ENCODE measurements at places on chromosomes 2 and 18.

DNA sequence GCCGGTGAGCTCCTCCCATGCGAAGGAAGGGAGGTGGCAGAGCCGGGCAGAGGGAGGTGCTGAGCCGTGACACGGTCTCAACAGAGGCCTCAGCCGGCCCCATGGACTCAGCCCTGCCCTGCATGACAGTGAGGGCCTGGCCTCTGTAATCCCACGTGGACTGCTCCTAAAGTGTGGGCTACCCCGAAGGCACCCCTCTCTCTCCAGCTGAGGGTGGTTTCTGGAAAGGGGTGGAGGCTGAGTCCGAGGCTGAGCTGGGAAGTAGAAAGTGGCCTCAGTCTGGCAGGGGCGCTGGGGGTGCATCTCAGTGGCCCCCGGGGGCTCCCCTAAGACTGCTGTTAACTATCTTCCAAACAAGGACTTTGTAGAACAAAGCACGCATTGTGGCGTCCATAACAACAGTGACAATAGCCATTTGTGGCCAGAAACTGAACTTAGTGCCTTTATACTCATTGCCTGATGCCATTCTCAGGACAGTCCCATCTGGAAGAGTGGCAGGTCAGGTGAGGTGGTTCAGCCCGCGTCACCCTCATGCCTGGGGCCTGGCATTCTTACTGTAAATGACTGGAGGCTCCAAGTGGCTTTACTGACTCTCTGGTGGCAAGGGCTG, 192.4 kb downstream of the TWIST2 start:
- no peak for DNase-seq

DNA sequence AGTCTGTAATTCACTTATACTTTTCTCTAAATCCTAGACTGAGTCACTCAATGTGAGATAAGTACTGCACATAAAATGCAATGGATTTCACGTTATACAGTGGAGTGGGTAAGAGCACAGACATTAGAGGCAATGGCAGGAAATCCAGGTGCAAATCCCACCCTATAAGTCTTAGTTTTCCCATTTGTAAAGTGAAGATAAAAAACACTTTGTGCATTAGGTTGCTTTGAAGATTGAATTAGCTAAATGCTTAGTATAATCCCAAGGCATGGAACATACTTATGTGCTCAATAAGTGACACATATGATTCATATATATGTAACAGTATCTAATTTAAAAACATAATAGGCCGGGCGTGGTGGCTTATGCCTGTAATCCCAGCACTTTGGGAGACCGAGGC, 10.5 kb downstream of the ACTG2 start:
- DNase-seq: no peak

GRCh38 chr2:105561401-105561800, 162.6 kb upstream of the FHL2 start:
- no peak for DNase-seq

GRCh38 chr2:218618102-218618860, 10.6 kb downstream of the PLCD4 start:
- DNase-seq: no peak

GRCh38 chr2:121209014-121209610, 75.9 kb downstream of the TFCP2L1 start:
- no peak for DNase-seq

DNA sequence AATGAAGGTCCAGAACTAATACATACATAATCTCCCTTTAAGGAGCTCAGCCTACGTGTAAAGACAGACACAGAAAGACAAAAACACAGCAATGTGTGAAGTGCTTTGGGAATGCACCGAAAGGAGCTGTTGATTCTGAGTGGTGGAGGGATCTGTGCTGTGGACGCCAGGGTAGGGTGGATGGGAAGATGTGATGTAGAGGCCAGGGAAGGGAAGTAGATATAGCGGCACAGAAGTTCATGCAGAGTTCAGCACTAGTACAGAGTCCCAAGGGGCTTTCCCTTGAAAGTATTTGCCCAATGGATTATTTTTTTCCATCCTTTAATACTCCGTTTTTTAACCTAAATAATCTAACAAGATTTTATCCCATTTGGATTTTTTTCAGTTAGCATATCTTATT, 32.1 kb upstream of the DOCK10 start:
- DNase-seq: no peak

DNA sequence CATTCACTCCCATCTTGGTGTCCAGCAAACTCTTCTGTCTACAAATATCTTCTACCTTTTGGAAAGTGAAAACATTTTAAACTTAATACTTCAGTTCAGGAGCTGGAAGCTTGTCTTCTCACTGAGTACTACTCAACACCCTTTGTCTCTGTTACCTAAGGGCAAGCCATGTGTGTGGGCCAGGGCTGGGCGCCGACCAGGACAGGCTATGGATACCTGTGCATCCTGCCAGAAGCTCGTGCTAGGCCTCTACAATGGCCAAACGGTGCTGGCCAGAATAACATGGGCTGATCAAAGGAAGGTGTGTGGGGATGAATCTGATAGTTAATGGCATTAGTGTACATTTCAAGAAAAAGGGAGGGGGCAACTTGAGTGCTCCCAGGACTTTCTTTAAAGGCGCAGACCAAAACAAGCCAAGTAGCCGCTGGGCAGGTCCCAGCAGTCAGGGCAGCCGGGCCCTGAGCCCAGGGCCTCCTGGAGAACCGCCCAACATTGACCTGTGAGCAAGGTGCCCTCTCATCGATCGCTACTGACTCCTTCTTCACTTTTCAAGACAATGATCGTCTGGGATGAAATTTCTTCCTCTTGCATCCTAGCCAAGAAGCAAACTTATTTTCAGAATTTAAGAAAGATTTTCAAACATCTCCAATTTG, 29.0 kb upstream of the ID2 start:
- no peak for DNase-seq

DNA sequence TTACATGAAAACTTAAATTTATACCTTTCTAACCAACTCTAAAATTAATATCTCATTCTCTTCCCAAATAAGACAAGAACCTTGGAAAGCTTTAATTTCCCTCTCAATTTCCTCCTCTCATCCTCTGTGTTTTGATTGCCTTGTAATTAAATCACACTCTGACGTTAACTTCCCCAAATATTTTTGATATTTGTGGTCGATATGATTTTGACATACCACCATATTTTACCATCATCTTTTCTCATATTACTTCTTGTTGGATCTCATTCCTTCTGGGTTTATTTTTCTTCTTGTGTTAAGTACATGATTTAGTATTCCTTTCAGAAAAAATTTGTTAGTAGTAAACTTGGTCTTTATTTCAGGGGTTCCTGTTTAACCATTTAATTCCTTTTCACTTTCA, 69.6 kb downstream of the RDH14 start:
- no peak for DNase-seq

DNA sequence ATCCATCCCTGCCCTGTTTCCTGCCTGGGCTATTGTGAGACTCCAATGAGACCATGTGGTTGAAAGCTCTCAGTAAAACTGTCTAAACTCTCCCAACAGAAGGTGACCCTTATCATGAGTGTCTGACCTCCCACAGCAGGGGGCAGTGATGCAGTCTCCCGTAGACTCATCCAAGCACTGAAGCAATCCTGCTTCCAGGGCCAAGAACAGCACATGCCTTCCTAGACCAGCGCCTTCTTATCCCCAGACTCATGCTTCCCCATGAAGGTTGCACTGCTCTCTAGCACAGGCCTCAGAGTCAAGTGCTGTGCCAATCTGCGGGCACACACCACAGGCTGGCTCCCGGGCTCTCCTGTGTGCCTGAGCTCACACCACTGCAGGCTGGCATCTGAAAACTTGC, 112.3 kb downstream of the TNS1 start:
- no peak for DNase-seq

DNA sequence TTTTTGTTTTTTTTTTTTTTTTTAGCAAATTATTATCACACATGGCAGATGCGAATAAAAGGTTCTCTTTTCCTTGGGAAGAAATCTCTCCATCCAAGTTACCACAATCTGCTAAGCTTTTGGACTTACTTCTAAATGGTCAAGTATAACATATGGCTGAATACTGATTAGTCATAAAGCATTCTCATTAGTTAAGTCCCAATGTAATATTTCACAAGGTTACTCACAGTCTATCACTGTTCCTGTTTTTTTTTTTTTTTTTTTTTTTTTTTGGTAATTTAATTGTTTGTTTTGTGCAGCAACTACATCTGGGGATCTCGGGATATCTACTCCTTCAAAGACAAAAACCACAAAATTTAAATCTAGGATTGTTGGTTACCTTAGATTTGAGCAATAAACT, 771.7 kb downstream of the CPS1 start:
- peak; percentile 12 for DNase-seq

GRCh38 chr2:167127135-167127534, 238.9 kb downstream of the XIRP2 start:
- no peak for DNase-seq

DNA sequence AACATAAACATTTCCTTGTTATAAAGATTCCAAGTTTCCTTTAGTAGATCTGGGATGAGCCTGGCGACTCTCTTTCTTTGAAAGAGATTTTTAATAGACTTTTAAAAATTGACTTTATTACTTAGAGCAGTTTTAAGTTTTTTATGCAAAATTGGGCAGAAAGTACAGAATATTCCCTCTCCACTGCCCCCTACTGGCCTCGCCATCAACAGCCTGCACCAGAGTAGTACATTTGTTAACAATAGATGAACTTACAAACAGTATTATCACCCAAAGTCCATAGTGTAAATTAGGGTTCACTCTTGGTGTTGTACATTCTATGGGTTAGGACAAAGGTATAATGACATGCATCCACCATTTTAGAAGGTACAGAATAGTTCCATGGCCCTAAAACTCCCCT, 3.9 kb downstream of the MAP3K19 start:
- no peak for DNase-seq

DNA sequence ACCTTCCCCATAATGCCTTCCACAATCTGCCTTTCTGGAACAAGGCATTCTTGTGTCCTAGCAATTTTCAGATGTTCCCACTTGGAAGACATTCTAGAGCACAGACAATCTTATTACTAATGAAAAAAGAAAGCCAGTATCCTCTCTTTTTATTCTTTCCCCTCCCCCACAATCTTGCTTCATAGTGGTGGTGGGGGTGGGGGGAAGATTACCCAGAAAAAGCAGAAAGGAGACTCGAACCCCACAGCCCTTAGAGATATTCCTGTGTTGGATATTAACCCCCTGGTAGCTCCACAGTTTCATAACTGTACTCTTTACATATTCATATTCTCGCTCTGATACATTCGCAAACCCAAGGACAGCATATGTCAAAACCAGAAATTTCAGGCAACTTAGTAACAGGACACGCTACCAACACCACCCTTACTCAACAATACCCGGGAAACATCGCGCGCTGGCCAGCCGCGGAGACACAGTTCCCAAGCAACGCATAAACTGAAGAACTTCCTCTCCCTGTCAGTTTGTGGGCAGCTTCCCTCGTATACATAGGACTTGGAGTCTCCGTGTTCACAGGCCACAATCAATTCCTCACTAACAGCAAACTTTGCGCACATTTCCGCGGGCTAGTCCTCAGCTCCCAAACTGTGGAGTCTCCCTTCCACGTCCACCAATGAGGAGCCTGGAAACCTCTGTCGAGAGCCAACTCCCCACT, 793 bp downstream of the NR4A2 start:
- no peak for DNase-seq

GRCh38 chr2:215557701-215558100, 121.8 kb upstream of the FN1 start:
- no peak for DNase-seq

DNA sequence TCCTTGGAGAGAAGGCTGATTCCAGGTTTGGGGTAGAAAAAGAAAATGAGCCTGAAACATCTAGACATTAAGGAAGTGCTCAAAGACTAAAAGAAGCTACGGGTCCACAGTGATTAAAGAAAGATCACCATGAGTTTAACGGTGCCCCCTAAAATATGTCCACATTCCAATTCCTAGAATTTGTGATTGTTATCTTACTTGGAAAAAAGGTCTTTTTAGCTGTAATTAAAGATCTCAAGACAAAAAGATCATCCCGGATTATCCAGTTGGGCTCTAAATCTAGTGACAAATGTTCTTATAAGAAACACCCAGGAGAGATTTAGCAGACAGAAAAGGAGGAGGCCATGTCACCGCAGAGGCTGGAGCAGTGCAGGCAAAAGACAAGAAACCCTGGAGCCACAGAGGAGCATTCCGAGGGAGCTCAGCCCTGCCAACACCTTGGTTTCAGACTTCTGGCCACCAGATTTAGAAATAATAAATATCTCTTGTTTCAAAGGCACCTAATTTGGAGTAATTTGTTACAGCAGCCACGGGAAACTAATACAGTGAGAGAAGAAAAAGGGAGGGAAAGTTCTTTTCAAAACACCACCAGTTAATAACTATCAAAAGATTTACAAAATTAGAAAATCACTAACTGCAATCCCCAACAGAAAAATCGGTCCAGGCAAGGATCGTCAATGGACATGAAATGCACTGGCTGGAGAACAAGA, 8.5 kb downstream of the UXS1 start:
- DNase-seq: no peak

GRCh38 chr18:76725445-76725844, 96.9 kb upstream of the ZNF236 start:
- DNase-seq: no peak

DNA sequence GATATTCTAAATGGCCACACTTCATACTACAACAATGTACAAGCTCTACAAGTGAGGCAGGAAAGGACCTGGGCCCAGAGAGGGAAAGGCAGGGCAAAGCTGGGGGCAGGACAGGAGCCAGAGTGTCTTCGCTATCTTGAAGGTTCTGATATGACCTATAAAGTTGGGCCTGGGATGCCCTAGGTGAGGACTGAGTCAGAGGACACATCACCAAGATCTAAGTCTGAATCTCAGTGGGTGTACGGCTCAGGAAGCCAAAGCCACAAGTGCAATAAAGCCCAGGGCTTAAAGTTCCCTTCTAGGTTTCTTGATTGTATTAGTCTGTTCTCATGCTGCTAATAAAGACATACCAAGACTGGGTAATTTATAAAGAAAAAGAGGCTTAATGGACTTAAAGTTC, 219.1 kb downstream of the ALK start:
- no peak for DNase-seq

GRCh38 chr2:100266126-100266525, 56.2 kb downstream of the LONRF2 start:
- DNase-seq: no peak

DNA sequence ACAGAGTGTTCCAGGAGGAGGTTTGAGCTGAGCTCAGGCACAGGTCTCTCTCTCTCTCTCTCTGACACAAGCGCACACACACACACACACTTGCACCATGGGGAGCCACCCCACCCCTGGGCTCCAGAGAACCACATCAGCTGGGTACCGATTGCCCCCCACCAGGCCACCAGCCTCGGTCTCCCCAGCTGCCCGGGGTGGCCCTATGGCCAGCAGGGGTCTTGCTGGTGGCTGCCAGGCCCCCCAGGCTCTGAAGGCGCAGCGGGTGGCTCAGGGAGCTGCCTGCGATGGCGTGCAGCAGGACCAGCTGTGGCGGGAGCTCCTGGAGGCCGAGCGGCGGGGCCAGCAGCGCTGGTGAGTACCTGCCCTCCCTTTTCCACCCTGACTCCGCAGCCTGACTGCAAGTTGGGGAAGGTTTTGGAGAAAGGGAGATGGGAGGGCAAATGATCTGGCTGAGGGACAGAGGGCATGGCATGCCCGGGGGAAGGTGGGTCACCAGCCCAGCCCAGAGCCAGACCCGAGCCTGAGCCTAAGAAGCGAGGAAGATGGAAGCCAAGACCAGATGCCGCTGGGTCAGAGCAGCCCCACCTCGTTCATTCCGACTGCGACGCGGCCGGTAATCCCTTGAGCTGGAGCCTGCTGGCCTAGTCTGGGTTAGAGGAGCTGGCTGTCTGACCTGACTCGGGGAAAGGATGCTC, 21.9 kb upstream of the SLC66A3 start:
- DNase-seq: no peak

GRCh38 chr2:34851804-34852203, 1252.7 kb upstream of the FAM98A start:
- no peak for DNase-seq

Measured in epithelial cell of prostate (primary cell).